ENCODE measurements at places on chromosomes 1 and 21.

DNA sequence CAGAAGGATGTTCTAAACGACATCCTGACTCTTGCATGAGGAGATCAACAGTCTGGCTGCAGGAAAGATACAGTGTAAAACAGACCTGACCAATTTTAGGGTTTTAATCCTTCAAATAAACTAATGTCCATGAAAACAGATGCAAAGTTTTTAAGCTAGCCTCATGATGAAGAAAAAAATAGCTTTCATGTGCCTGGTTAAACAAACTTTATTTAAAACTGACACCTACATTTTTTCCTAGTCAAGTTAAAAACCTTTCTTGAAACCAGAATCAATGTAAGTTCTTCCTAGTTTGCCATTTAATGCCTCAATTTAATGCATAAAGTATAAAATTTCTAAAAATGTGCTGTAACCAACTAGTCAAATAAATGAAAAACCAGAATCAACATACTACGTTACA is 2.9 kb downstream of the WDR26 start:
- no peak for DNase-seq

DNA sequence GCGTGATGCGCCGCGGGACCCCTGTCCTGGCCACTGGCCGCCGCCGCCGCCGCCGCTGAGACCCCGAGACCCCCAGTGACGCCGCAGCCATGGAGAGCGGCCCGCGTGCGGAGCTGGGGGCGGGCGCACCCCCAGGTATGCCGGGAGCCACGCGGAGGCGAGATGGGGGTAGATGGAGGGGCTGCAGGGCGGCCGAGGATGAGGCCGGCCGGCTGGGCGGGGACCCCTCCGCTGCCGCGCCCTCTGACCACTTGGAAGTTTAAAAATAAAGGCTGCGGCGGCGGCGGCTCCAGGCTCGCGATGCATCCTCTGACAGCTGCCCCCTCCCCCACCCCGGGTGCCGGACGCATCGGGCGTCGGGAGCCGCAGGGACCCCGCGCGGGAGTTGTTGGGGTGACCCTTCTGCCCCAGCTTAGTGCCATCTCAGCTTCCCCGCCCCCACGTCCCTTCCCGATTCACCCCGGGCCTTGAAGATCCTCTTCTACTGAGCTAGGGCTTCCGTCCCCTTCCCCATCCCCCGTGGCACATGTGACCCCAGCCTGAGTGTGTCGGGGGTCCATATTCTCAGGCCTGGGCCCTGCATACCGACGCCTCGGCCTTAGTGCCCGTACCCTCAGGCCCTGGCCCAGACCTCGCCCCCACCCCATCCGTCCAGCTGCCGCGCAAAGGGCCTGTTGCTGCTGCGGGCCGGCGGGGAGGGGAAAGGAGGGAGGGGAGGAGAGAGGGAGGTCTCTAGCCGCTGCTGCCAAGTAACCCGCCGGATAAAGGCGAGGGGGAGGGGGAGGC is 562 bp downstream of the MAP7D1 start:
- peak; percentile 36 for DNase-seq

DNA sequence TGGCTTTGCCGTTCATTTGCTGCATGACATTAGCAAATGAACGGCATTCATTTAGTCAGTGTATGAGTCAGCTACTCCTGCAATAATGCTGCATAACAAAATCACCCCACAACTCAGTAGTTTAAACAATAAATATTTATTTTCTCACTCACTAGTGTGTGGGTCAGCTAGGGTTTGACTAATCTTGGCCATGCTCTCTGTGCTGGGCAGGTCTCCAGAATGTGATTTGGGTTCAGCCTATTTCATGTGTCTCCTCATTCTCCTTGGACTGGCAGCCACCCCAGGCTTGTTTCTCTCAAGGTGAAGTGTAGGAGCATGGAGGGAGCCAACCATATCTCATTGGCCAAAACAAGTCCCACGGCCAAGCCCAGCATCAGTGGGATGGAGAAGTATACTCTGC is 104.3 kb downstream of the LACTBL1 start:
- DNase-seq = no peak

GRCh38 chr1:47686731-47687630 is 249.1 kb downstream of the FOXD2 start:
- DNase-seq = no peak

GRCh38 chr1:225825078-225825477 is 15.2 kb downstream of the EPHX1 start:
- DNase-seq = no peak

DNA sequence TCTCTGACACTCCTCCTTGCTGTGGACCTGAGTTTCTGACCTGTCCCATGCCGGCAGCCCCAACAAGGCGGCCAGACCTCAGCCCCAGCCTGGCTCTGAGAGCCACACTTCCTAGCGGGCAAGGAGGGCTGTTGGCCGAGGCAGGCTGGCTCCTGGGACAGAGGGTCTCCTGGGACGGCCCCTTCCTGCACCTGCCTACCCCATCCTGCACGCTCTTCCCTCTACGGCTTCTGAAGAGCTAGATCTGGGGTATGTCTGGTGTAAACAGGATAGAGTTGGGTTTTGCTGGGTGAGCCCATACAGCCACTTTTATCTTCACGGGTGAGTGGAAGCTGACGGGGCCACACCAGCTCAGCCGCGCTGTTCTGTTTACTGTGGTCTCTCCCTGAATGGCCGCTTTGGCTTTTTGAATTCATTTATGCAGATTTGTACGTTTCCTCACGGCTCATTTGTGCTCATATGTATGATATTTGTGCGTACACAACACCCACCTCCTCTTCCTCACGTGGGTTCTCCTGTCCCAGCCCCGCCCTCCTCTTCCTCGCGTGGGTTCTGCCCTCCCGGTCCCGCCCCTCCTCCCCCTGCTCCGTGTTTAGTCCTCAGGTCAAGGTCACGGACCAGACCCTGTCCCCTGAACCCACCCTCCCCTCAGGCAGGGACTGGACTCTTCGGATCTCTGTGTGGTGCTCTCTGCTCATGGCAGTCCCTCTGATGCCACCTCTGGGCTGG is 34.7 kb upstream of the POFUT2 start:
- DNase-seq = no peak

GRCh38 chr1:8408151-8408839 is 90.4 kb downstream of the SLC45A1 start:
- DNase-seq = no peak

- no peak for DNase-seq
These were observed 107.0 kb downstream of the NRIP1 start for GRCh38 chr21:14957836-14958235.

GRCh38 chr21:19833082-19833481 is 1165.1 kb upstream of the NCAM2 start:
- DNase-seq = no peak

DNA sequence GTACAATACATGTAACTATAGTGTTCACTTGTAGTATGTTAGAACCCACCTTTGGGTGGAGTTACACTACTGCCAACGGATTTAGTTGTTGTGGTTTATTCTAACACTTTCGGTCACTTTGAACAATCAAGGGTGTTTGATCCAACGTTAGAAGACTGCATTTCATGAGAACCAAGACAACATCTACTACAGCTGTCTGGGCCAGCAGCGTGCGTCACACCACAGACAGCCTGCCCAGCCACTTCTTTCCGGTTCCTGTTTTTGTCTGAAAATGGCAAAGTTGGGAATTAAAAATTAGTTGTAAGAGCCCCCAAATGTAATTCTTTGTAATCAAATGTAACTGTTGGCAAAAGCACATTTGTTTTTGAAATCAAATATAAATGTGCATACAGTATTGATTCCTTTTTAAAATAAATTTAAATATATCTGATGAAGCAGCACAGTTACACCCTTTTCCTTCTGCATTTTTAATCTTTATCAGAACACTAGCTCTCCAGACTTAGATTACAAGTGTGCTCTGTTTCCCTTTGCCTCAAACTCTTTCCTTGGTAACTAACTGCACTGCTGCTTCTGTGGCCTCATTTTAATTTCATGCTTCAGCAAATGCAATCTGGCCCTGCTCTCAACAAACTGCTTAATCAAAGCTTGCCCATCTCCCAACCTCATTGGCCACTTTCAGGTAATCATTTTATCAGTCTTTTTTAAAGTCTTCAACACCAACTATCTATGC is 86.6 kb upstream of the DPH5 start:
- no peak for DNase-seq

DNA sequence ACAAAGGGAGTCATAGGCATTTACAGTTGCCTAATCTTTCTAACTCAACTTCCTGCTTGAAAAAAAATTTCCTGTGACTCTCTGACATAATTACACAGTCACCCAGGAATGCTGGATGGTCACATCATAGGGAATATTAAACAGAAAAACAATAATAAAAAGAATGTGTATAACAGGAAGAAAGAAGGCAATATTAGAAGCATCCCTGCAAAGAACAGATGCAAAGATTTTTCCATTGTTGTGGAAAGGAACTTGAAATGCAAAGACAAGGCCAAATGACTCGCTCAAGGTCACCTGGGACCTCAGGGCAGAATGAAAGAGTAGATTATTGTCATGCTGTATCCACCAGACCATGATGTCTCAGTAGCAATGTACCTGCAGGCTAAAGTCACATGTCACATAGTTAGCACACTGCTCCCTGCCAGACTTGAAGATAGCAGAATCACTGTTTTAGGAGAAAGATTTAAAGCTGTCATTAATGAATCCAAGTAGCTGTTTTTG is 184.3 kb downstream of the CYYR1 start:
- no peak for DNase-seq

- DNase-seq = no peak
These were observed 15.2 kb upstream of the GPR153 start for GRCh38 chr1:6275826-6276782.

DNA sequence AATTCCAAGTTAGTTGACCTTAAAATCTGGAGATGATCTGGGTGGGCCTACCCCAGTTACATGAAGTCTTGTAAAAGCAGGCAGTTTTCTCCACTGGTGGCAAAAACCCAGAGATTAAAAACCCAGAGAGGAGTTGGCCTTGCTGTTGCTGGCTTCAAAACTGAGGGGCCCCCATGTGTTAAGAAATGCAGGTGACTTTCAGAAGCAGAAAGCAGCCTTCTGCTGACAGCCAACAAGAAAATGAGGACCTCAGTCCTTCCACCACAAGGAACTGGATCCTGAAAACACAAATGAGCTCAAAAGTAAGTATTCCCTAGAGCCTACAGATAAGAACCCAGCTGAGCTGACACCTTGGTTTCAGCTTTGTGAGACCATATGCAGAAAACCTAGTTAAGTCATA is 343.7 kb upstream of the ZRANB2 start:
- DNase-seq = no peak

- no peak for DNase-seq
These were observed 177.3 kb upstream of the PLXNA2 start for GRCh38 chr1:208421486-208421885.

DNA sequence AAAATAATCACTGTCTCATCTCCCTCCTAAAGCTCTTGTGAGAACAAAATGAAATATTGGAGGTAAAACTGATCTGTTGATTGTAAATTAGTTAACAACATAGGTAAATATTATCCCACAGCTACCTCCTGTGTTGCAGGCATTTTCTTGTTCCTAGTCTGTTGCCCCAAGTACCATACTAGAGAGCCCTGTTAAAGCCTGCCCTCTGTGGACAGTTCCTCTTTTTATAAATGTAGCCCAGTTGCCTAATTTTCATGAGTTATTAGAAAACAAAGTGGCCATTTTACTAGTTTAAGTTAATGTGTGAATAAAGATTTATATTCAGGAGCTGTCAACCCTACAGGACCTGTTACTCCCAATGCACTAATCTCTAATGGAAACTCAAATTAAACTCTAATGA is 180.0 kb upstream of the KCND3 start:
- no peak for DNase-seq

GRCh38 chr1:39105841-39106765 is 80.0 kb downstream of the NDUFS5 start:
- DNase-seq = no peak

DNA sequence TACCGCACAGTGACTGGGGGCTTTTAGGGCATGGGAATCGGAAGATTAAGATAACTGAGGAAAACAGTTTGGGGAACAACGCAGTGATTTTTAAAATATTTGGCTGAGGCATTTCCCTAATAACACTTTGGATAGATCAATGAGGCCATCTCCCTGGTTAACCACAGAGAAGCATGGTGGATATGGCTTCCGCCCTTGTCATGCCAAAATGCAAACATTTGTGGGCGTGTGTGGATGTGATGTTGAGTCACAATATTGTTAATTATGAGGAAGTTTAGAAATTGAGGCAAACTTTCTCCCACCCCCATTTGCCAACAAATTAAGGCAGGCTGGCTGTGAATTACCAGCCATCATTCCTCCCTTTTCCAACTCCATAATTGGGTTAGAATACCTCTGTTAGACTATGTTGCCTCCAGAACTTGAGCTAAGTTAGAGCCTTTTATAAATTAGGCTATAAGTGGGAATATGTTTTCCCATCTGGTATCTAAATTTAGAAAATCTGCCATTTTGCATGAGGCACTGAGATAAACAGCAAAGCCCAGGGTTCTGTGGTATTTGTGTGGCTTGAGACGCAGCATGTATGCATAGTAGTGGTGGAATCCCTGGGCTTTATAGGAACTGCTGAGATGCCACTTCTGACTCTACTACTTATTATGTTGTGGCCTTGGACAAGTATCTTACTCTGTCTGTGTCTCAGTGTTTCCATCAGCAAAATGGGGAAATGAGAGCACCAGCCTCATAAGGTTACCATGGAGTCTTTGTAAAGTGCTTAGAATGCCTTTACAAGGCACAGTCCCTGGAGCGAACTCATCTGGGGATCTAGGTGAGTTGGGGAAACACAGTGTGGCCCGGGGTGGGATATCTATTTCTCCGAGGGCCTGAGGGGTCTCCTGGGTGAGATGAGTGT is 154.6 kb downstream of the C1orf94 start:
- no peak for DNase-seq

- DNase-seq = no peak
These were observed 29.3 kb downstream of the NIBAN1 start for GRCh38 chr1:184945029-184945428.

- DNase-seq = no peak
These were observed 29.7 kb downstream of the CCDC185 start for GRCh38 chr1:223422911-223423310.

DNA sequence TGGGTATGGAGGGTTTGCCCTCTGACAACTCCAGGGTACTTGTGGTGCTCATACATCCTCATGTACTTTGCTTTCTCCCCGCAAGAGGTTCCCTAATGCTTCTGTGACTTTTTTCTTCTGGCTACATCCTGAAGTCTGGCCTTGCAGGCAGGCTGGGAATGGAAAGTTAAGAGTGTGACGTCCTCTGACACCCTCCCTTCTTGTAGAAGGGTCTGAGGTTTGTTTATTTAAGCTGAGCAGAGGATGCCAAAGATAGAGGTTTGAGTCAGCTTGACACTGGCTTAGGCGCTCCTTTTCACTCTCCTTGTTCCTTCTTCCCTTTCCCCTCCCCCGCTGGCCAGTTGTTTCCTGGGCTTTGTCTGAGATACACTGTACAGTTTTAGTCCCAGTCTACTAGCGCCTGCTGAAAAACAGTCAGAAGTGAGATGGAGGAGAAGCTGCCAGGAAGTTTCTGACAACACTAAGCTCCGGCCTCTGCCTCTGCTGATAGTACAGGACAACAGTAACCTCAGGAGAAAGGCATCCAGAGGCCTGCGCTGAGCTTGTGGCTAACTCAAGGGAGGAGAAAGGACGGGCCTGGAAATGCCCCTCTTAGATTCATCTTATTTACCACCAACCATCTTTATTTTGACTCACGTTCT is at the start of gene MACF1:
MACF1 (plus strand) TSS at position 255 of the 641 bp plus-strand sequence; CDS start at position 583, 328 bp downstream.
- DNase-seq = no peak

- no peak for DNase-seq
These were observed 521.1 kb upstream of the BEND5 start for GRCh38 chr1:49297783-49298182.

GRCh38 chr21:39317134-39318090 is 4.0 kb upstream of the BRWD1 start:
- no peak for DNase-seq

All from NCI-H1436 (cell line).